ENCODE measurements at places on chromosomes 7 and 10.

DNA sequence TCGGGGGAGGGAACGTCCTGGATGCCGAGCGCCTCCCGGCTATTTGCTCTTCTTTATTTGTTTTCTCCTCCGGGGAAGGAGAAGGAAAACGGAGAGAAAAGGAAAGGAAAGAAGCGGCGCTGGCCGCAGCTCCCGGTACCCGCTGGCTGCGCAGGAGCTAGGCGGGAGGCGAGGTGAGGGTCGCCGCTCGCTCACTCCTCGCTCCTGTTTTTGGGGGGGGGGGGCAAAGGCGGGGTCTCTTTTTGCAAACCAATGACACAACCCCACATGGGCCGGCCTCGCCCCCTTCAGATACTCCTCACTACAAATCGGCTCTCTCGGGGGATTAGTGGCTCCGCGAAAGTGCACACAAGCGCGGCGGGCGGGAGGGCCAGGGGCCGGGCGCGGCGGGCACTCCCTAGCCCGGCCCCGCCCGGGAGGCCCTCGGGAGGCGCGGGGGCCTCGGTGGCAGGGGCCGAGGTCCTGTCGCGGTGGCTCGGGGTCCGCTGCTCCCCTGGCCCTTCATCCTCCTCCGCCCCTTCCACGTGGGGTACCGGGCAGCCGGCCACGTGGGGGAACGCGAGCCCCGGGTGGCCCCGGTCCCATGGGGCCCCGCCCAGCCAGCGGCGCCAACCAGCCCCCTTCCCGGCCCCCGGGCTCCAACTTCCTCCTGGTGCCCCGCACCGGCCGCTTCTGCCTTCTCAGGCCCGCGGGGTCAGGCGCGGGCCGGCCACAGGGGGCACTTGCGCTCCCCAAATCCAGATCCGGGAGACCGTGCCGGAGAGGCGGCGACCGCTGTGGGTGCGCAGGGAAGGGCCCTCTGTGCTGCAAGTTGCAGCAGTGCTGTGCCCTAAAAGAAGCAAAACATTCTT is 718 bp upstream of the CTBP2 start:
- DNase-seq, result peak; percentile 71

DNA sequence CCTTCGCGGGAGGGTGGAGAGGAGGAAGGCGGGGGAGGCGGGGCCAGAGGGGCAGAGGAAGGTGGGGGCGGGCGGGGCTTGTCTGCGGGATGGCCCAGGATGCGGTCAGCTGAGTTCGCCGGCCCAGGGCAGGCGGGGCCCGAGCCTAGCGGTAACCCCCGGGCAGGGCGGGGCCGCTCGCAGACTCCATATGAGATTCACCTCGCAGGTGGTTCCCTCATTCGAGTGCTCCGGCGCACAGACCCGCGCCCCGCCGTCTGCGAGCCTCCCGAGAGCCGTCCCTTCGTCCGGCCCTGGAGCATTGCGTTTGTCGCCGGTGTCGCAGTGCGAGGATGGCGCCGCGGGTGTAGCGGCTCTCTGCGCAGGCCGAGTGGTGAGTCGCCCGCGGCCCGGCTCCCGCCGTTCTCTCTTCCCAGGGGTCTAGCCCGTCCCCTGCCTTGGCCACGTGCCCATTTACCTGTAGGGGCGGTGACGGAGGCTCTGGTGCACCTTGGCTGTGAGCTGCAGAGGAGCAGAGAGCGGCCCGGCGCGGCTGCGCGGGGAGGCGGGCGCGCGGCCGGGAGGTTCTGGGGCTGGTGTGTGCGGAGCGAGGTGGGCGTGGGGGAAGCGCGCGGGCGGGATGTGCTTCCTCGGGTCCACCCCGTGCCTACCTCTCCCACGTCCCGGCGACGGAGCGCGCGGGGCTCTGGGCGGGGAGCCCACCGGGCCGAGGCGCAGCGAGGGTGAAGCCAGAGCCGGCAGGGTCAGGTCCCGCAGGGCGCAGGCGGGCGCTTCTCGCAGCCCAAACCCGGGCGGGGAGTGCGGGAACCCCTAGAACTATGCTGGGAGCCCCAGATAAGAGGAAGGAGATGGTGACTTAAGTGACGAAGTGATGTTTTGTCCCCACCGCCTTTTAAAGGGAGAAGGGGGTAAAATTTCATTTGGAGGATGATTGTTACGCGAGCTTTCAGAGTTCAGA is at the start of gene UPP1:
TSS of gene UPP1 (plus strand) at position 220 of the 958 bp plus-strand sequence. CDS start 5,519 bp downstream, outside the sequence.
- peak; percentile 92 for DNase-seq

DNA sequence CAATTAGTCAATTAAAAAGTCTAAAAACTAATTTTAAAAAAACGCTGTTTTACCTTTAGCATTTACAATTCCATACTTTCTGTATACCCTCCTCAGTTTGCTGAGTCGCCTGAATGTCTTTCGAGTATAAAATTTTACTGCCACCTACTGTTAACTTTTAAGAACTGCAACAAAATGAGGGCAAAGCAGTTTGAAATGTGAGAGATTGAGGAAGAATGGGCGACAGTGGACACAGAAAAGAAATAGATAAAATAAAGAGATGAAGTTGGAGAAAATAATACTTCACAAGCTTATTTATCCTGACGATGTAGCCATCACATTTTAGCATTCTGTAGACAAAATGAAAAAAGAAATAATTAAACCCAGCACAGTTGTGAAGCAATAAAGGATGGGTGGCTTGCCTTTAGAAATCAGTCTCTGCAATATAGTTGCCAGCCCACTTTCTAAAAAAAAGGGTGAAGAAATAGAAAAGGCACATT is 110.8 kb upstream of the PTN start:
- no peak for DNase-seq

DNA sequence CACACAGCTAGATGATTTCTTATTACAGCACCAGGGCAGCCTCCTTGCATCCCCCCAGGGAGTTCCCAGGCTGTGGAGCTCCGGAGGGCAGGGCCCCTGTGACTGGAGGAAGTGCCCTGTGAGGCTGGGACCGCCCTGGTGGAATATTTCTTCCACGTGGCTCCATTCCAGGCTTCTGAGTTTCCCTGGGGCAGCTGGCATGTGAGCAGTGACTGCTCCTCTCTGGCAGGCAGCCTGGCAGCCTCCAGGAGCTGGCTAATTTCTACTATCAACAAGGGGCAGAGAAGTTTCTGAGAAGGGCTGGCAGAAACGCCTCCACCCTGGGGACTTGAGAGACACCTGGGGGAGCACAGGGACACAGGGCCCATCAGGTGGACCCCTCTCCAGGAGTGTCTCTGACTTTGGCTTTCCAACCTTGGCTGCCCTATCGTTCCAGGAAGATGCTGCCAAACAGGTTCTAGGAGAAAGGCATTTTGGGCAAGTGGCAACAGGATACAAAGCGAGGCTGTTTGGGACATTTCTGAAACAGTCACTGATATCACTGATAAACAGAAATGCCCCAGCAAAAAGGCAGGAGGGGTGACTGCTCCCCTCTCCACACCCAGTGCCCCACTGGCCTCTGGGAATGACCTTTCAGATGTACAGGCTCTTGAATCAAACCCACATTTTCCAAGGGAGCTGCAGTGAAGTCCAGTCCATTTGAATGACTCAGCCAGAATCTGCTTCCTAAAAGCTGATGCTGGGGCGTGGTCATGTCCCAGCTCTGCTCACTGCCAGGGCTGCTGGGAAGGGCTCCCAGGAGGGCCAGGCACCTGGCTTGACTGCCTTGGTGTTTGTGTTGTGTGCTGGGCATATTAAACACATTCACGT is 16.1 kb downstream of the MYOF start:
- DNase-seq, result no peak

DNA sequence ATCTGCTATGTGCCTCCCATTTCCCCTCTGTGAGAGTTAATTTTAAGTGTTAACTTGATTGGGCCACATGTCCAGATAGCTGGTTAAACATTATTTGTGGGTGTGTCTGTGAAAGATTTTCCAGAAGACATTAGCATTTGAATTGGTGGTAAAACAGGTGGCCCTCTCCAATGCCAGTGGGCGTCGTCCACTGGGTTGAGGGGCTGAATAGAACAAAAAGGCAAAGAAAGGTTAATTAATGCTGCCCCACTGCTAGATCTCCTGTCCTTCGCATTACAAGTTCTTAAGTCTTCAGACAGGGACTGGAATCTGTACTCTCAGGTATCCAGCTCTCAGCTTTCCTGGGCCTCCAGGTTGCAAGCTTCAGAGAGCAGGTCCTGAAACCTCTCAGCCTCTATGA is 1160.9 kb upstream of the LRRN3 start:
- DNase-seq, result no peak

- DNase-seq, result peak; percentile 57
These were observed 1.2 kb upstream of the SMNDC1 start for GRCh38 chr10:110305767-110306451.

DNA sequence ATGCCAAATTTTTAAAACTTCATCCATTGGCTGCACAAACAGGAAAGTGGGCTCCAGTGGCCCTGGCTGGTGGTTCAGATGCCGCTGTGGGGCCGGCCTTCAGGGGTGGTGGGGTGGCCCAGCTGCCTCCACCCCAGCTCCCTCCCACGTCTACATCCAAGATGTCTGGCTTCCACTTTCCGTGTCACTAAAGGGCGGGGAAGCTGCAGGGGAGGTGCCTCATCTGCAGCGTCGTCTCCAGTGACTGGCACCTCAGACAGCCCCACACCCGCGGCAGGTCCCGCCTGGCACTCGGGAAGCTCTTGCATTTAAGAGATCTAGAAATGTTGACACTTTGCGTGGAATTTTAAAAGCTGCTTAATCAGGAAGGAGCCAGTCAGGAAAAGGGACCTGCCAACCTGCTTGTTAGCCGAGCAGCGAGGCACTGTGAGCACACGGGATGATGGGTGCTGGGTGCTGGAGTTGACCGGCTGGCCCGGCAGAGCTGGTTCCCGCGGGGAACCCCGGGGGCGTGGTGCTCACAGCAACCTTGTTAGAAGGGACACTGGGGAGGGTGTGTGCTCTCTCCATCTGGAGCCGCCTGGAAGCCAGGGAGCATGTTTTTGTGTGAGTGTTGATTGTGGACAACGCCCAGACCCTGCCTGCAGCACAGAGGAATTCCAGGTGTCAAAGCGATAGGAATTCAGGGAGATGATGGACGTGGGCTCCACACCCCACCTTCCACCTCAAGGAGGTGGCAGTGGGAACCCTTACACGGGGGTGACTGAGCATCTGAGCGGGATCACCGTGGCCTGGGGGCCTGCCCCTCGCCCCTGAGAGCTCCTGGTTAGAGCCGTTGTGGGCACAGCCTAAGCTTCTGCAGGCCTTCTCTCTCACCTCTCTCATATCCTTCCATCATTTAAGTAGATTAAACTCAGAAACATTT is 320.5 kb downstream of the PTPRN2 start:
- DNase-seq, result no peak

GRCh38 chr7:77548206-77548605 is 11.1 kb downstream of the PTPN12 start:
- DNase-seq, result no peak

GRCh38 chr7:115775981-115776380 is 254.6 kb downstream of the TFEC start:
- no peak for DNase-seq

- no peak for DNase-seq
These were observed 379.7 kb upstream of the AUTS2 start for GRCh38 chr7:69218576-69218975.
